ENCODE measurements at places on chromosomes 13 and 19.

GRCh38 chr19:50922317-50922853, 11.2 kb upstream of the KLK4 start:
- DNase-seq, result peak; percentile 89

DNA sequence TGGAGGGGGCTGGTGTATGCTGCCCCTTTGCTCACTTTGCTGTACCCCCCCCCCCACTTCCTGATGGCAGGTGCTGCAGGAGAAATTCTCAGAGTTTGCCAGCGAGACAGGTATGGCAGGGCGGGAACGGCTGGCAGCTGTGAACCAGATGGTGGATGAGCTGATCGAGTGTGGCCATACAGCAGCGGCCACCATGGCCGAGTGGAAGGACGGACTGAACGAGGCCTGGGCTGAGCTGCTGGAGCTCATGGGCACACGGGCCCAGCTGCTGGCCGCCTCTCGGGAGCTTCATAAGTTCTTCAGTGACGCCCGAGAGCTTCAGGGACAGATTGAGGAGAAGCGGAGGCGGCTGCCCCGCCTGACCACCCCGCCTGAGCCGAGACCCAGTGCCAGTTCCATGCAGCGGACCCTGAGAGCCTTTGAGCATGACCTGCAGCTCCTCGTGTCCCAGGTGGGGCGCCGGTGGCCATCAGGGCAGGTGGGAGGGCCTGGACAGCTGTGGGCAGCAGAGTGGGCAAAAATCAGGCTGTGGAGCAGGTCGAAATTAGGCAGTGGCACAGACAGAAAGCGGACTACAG, 19.6 kb upstream of the SHKBP1 start:
- DNase-seq, result no peak

GRCh38 chr13:93345024-93345423, 118.4 kb downstream of the GPC6 start:
- no peak for DNase-seq

DNA sequence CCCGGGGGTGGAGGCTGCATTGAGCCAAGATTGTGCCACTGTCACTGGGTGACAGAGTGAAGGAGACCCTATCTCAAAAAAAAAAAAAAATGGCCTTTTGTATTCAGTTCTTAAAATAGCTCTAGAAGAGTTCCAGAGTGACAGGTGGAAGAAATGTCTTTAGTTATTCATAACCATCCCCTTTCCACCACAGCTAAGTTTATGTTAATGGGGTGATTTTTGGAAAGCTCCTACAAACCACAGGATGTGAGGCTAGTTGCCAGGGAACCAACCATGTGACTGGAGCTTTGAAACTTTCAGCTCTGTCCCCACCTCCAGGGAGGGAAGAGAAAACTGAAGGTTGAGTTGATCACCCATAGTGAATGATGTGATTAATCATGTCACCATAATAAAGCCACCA, 6.9 kb downstream of the ZNF490 start:
- DNase-seq, result no peak

- no peak for DNase-seq
Observed at GRCh38 chr13:21344662-21345176, 114.4 kb downstream of the ZDHHC20 start.

- no peak for DNase-seq
Observed at GRCh38 chr13:48888613-48889012, 87.1 kb upstream of the FNDC3A start.

GRCh38 chr13:71169180-71169579, 697.8 kb downstream of the DACH1 start:
- DNase-seq, result peak; percentile 77

DNA sequence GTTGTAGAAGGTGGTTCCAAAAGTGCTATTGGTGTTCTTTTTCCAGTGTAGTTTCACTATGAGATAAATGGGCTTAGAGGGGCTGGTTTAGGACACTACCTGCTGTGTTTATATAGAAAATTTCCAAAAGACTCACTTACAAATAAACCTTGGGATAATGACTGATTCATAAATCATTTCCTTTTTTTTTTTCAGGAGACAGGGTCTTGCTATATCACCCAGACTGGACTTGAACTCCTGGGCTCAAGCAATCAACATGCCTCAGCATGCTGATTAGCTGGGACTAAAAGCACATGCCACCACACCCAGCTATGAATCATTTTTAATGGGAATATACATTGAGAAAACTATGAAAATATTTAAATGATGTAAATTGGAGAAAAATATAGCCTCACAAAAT, 376.6 kb downstream of the PCDH9 start:
- DNase-seq, result no peak

DNA sequence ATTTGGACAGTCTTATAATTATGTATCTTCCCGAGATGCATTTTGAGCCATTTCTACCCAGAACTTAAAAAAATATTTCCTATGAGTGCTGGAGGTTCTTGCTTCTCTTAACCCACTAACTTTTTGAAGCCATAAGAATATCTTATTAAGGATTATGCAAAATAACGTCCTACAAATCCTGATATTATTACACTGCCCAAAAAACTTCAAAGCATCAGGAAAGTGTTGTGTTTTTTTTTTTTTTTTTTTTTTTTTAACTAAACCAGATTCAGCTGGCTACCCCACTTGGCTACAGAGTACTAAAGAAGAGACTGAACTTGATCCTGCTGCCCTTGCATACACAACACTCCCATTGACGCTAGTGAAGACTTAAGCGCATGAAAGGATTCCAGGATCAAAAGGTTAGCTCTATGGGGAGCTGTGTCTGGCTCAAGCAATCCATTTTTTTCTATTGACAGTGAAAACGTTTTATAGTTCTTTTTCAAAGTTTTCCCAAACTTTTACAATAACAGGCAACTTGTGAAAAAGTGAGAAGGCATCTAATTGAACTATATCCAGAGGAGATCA, 141.4 kb downstream of the KCNRG start:
- DNase-seq, result no peak

GRCh38 chr19:47310819-47311218, 1.2 kb downstream of the C5AR1 start:
- DNase-seq, result no peak

DNA sequence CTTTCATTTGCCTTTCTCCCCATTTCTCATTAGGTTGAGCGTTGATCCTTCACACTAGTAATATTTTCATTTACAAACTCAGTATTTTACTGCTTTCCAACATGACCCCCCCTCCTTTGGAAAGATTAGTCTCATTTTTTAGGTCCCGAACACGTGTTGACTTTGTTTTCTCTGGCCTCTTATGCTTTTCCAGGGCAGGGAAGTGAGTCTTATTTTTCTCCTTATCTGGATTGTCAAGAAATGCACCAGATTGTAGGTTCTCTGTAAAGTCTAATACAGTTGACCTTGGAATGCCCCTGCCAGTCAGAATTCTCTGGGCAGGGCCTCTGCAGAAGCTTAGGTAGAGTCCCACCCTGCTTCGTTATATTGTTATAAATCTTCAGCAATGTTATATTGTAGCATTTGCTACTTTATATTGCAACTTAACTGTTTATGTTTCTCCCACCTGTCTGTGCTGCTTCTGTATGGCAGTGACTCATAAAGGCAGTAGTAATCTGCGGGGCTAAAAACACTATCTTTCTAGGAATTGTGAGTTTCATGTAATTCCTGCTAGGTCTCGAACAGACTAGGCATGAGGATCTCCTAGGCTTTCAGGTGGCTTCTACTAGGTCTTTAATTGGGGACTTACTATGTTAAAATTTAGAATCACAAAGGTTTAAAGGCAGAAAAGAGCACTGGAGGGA, 2.0 kb downstream of the TDRD3 start:
- no peak for DNase-seq

DNA sequence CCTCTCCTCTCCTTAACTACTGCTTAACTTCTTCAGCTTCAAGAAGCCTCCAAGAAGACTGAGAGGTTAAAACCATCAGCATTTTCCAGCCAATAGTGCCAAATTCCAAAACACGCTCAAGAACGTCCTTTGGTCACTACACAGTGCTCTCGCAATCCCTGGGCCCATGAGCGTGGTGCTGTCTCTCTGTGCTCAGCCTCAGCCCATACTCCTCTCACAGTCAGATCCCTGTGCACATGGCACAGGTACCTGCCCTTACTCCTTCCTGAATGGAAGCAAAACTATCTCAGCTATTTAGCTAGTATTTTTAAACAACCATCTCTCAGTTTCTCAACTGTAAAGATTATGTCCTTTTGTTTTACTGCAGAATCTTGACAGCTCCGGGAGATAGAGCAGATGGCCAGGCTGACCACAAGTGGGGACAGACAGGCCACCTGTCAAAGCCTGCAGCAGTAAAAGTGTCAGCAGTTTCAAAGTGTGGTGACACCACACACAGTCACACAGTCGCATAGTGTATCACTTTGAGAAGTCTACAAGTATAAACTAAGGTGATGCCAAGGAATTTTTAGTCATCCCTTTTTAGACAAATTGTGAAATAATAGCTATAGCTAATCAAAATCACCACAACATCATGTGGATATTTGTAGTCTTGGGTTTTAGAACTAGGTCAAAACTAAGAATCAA, 35.7 kb downstream of the DZIP1 start:
- DNase-seq, result no peak

DNA sequence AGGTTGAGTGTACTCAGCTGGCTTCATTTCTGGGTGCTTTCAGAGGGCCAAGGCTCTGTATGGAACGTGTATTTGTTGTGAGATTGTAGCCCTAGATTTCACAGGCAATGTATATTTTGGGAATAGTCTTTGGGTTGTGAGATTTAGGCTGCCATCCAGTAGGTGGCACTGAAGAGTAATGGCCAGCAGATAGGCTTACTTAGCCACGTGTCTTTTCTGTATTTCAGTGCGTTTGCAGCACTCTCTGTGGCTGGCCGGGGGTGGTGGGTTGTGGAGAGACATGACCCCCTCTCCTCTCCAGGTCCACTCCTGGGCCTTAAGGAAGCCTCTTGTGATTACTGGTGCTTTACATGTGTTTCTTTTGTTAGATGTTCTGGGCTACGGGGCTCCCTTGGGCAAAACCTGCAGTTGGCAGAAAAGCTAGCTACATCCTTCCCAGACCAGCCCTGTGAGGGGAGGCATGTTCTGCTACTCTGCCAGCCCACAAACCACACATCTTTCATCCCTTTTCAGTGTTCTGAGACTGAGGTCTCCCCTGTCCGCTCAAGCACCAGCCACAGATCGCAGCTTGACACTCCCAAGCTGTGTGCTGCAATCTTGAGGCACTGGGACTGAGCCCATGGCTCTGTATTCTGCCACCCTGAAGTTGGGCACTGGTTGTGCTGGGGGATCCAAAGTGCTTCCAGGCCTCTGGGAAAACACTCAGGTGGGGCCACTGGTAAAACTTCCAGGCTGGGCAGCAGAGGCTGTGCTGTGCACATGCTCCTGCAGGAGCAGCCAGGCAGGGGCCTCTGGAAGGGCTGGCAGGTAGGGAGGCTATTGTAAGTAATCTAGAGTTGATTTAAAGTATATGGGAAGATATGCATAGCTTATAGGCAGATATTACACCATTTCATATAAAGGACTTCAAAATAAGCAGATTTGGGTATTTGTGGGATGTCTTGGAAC, 1096.8 kb upstream of the PCDH20 start:
- peak; percentile 38 for DNase-seq

DNA sequence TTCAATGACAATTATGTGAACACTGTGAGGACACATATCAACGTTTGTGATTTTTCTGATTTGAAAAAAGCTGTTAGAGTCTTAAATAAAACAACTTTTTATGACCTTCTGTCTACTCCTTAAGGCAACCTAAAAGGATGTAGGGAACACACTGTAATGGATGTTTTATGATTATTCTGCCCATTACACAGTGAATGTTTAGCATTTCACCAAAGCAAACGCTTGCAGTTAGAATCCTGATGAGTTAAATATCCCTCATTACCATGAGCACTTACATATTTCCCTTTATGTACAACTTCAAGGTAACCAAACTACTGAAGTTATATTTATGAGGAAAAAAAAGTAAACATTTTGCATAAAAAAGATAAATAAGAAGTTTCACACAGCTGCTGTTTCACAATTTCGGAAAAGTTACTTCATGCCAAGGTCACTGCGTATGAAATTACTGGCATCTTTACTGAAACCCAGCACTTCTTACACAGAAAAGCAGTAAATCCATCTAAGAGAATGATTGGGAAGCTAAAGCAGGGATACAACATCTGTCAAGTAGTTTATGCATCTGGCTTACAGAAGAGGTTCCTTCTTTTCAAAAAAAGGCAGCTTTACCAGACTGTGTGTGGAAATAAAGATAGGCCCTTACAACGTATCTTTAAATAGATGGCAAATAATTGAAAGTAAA, 733.7 kb upstream of the ATXN8OS start:
- no peak for DNase-seq

- DNase-seq, result no peak
Observed at GRCh38 chr13:105112561-105112960, 1422.9 kb downstream of the EFNB2 start.

DNA sequence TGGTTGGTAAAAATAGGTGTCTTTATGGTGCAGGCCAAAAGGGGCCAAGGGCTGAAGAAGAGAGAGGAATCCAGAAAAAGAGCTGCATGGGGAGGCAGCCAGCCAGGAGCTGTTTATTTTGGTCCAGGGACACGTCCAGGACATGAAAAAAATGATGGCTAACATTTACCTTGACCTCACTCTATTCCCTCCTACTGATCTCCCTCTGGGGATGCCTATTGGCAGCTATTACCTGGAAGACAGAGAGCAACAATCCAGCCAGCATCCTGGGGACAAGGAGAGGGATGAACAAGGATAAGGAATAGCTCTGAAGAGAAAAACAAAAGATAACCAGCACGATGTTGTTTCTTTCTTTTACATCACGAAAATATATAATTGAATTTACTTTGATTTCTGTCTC, 1599.6 kb downstream of the SLITRK5 start:
- DNase-seq, result no peak

Data from NCI-H2081 (cell line).